ENCODE measurements at places on chromosomes 3 and 15.

GRCh38 chr3:107598926-107599771 lies 76.4 kb downstream of the BBX start:
- no peaks in the 10 kb centered on the region for H3K27me3 ChIP-seq
- H3K4me1 ChIP-seq: peaks cover 3% of the 10 kb centered on the region
- peak overlapping the region; percentile 97 for H3K27ac ChIP-seq

GRCh38 chr15:50916400-50916799 lies 7.9 kb downstream of the AP4E1 start:
- H3K4me1 ChIP-seq: no peaks in the 10 kb centered on the region
- H3K27me3 ChIP-seq: no peaks in the 10 kb centered on the region
- H3K4me3 ChIP-seq: no peak overlapping the region
- no peak for DNase-seq
- H3K27ac ChIP-seq: no peak overlapping the region
- peaks cover 74% of the 10 kb centered on the region for H3K36me3 ChIP-seq

GRCh38 chr3:51304230-51304629 lies 80.9 kb upstream of the MANF start:
- no peak for DNase-seq
- no peaks in the 10 kb centered on the region for H3K4me1 ChIP-seq
- no peaks in the 10 kb centered on the region for H3K36me3 ChIP-seq
- H3K27ac ChIP-seq: no peak overlapping the region
- H3K27me3 ChIP-seq: no peaks in the 10 kb centered on the region

DNA sequence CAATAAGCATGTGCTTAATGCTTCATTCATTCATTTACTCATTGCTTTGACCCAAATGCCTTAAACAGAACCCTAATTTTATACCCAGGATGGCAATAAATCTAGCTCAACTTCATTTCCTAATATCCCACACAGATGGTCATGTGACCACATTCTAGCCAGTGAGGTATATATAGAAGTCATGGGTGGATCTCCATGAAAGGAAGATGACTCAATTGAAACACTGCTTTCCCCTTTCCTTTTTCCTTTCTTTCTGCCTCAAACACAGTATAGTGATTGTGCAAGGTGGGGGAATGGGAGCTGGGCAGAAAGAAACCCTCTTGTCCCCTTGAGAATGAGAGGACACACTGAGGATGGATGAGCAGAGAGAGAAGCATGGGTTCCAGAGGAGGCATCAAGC lies 183.5 kb upstream of the PRICKLE2 start:
- no peaks in the 10 kb centered on the region for H3K27me3 ChIP-seq
- H3K27ac ChIP-seq: no peak overlapping the region
- H3K36me3 ChIP-seq: no peaks in the 10 kb centered on the region
- H3K4me1 ChIP-seq: no peaks in the 10 kb centered on the region

GRCh38 chr3:193946945-193947344 lies 189.0 kb upstream of the HES1 start:
- H3K27ac ChIP-seq: no peak overlapping the region
- no peaks in the 10 kb centered on the region for H3K36me3 ChIP-seq
- peaks cover 83% of the 10 kb centered on the region for H3K27me3 ChIP-seq
- DNase-seq: no peak
- no peak overlapping the region for H3K4me3 ChIP-seq

GRCh38 chr3:107545680-107546120 lies 22.9 kb downstream of the BBX start:
- H3K27me3 ChIP-seq: no peaks in the 10 kb centered on the region
- H3K36me3 ChIP-seq: no peaks in the 10 kb centered on the region
- H3K4me1 ChIP-seq: no peaks in the 10 kb centered on the region
- no peak overlapping the region for H3K4me3 ChIP-seq
- no peak overlapping the region for H3K27ac ChIP-seq

- H3K4me1 ChIP-seq: peaks cover 8% of the 10 kb centered on the region
- no peaks in the 10 kb centered on the region for H3K36me3 ChIP-seq
- no peak overlapping the region for H3K27ac ChIP-seq
- H3K27me3 ChIP-seq: no peaks in the 10 kb centered on the region
- H3K4me3 ChIP-seq: peak overlapping the region; percentile 79
Measured at GRCh38 chr15:55742498-55742926, 440 bp downstream of the PRTG start.

DNA sequence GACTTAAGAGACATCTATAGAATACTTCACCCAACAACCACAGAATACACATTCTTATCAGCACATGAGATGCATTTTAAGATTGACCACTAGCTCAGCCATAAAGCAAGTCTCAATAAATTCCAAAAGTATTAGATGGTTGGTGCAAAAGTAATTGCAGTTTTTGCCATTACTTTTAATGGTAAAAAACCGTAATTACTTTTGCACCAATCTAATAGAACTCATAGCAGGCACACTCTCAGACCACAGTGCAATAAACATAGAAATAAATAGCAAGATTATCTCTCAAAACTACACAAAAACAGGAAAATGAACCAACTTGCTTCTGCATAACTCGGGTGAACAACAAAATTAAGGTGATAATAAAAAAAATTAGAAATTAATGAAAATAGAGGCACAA lies 33.7 kb upstream of the PPM1L start:
- H3K27ac ChIP-seq: no peak overlapping the region
- peaks cover 3% of the 10 kb centered on the region for H3K27me3 ChIP-seq
- no peak for DNase-seq
- H3K4me1 ChIP-seq: no peaks in the 10 kb centered on the region
- no peaks in the 10 kb centered on the region for H3K36me3 ChIP-seq
- H3K4me3 ChIP-seq: no peak overlapping the region

DNA sequence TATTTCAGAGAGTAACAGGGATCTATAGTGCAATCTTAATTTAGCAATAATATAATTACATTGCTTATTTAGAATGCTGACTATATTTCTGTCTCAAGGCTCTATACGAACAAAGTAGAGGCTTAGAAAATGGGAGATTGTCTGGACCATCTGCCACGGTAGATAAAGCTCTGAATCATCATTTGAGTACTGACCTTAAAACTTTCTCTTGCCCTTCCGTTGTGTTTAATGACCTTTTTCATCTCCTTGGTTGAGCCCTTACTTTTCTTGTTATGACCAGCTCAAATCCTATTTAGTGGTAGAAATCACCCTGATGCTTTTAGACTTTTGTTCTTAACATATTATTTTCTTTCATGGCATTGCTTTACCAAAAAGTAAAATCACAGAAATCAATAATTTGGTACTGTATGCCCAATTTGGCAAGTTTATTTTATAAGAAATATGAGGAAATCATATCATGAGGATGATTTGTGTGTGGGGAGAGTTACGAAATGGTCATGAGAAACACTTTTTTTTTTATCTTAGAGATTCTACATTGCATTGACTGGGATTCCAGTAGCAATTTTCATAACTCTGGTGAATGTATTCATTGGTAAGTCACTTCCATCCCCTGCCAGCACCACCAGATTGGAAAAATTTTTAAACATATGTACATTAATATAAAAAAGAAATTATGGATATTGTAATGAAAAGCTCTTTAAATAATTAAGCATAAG lies 11.0 kb downstream of the NDUFB5 start:
- no peaks in the 10 kb centered on the region for H3K27me3 ChIP-seq
- peaks cover 1% of the 10 kb centered on the region for H3K4me1 ChIP-seq
- H3K4me3 ChIP-seq: no peak overlapping the region
- H3K27ac ChIP-seq: no peak overlapping the region
- H3K36me3 ChIP-seq: peaks cover 37% of the 10 kb centered on the region

DNA sequence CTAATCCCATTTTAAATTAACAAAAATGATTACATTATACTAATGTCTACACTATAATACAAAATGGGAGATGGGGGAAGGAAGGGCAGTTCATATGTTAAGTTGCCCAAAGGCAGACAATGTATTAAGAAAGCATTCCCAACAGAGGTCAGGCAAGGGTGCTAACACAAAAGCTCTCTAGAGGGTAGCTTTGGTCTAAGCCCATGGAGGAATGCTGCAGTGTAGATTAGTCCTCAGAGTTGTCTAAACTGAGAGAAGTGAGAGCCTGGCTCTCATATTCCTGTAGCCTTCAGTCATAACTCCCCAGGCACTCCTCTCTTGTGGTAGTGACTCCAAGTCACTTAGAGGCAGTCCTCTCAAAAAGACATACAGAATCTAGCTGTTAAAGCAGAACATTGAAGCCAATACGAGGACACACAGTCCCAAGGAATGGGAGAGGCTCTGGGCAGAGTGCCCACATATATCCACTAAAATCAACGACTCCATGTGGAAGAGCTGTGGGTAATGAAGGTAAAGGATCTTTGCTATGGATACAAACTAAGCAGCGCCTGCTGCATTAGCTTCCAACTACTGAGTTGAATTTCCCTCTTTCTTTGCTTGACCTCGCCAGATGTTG lies 14.5 kb downstream of the NEK10 start:
- DNase-seq: peak; percentile 13
- H3K36me3 ChIP-seq: no peaks in the 10 kb centered on the region
- H3K4me1 ChIP-seq: no peaks in the 10 kb centered on the region
- no peak overlapping the region for H3K4me3 ChIP-seq

GRCh38 chr15:76931397-76932134 lies at the start of gene RCN2:
TSS of gene RCN2 (plus strand) at chr15:76931749. CDS start at chr15:76931842, 93 bp downstream.
- peaks cover 32% of the 10 kb centered on the region for H3K36me3 ChIP-seq
- no peak within 1 kb of the TSS for H3K27ac ChIP-seq

GRCh38 chr15:78056714-78057269 lies 20.7 kb downstream of the TBC1D2B start:
- H3K36me3 ChIP-seq: peaks cover 20% of the 10 kb centered on the region
- DNase-seq: peak; percentile 26
- no peak overlapping the region for H3K4me3 ChIP-seq
- H3K27ac ChIP-seq: peak overlapping the region; percentile 100
- no peaks in the 10 kb centered on the region for H3K27me3 ChIP-seq

DNA sequence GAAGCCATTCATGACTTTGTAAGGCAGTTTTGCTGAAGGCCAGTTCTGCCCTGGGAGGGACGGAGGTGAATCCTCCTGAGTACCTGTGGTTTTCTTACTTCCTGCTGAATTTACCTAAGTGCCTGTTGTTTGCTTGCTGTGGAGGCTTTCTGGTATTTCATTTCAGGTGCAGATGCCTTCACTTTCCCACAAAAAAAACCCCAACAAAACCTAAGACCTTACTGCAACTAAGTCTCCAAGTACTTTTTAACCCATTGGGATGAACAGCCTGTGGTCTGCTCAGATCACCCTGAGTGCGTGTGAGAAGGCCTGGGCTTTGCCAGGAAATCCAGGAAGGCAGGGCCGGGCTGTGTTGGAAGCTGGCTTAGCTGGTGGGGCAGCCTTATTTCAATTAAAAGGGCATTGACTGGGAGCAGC lies 65.3 kb downstream of the IGF1R start:
- DNase-seq: no peak
- peaks cover 10% of the 10 kb centered on the region for H3K4me1 ChIP-seq
- no peak overlapping the region for H3K4me3 ChIP-seq
- H3K36me3 ChIP-seq: peaks cover 14% of the 10 kb centered on the region

GRCh38 chr3:111538111-111538510 lies 3.9 kb upstream of the CD96 start:
- no peak overlapping the region for H3K4me3 ChIP-seq
- no peak overlapping the region for H3K27ac ChIP-seq
- DNase-seq: no peak
- H3K4me1 ChIP-seq: peaks cover 4% of the 10 kb centered on the region

- H3K4me3 ChIP-seq: no peak overlapping the region
- H3K27ac ChIP-seq: no peak overlapping the region
- DNase-seq: peak; percentile 41
- no peaks in the 10 kb centered on the region for H3K36me3 ChIP-seq
- H3K27me3 ChIP-seq: no peaks in the 10 kb centered on the region
Measured at GRCh38 chr3:56055546-56055945, 412.7 kb downstream of the ERC2 start.

DNA sequence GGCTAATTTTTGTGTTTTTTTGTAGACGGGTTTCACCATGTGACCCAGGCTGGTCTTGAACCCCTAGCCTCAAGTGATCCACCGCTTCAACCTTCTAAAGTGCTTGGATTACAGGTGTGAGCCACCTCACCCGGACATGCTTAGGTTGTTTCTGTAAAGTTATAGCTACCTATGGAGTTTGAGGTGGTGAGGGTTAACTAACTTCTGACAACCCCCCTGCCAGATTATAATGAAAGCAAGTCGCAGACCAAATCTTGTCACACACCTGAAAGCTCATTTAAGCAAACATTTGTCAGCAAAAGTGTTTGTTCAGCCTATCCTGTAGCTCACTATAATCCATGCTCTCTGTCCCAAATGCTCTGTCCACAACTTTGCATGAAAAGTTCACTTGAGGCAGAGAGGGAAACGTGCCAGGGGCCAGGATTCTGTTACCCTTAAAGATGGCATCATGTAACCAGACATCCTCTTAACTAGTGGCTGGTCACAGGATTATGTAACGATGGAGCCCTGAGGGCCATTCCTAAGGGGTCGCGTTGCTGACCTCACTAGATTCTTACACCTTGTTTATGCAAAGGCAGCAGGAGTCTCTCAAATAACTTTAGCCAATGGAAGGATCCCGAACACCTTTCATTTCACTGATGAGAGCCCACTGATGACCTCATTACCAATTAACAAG lies 24.1 kb upstream of the SENP5 start:
- no peaks in the 10 kb centered on the region for H3K36me3 ChIP-seq
- no peak overlapping the region for H3K27ac ChIP-seq
- H3K27me3 ChIP-seq: no peaks in the 10 kb centered on the region
- H3K4me3 ChIP-seq: no peak overlapping the region
- DNase-seq: no peak
- H3K4me1 ChIP-seq: no peaks in the 10 kb centered on the region

DNA sequence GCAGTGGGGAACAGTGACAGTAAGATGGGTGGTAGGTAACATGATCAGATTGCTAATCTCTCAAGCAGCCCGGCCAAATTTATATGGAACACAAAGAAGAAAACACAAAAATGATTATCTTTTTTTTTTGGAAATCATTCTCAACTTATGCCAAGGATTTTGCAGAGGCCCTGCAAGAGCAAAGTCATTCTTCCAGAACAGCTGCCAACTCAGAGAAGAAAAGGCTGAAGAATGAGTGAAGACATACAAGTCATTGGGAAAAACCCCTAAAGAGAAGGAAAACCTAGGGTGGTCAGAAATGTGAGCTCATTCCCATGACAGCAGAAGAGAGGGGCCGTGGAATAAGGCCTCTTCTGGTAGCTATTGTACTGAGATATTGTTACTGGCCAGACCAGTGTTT lies 246.7 kb downstream of the SHOX2 start:
- H3K36me3 ChIP-seq: no peaks in the 10 kb centered on the region
- DNase-seq: no peak
- no peak overlapping the region for H3K27ac ChIP-seq
- no peak overlapping the region for H3K4me3 ChIP-seq

GRCh38 chr15:42131826-42132806 lies 24.3 kb downstream of the PLA2G4F start:
- peaks cover 68% of the 10 kb centered on the region for H3K27me3 ChIP-seq
- H3K4me3 ChIP-seq: no peak overlapping the region
- H3K36me3 ChIP-seq: no peaks in the 10 kb centered on the region
- DNase-seq: no peak
- H3K27ac ChIP-seq: no peak overlapping the region
- H3K4me1 ChIP-seq: peaks cover 8% of the 10 kb centered on the region

GRCh38 chr3:197305854-197306253 lies 7.4 kb upstream of the DLG1 start:
- H3K4me1 ChIP-seq: peaks cover 8% of the 10 kb centered on the region
- no peaks in the 10 kb centered on the region for H3K27me3 ChIP-seq
- H3K36me3 ChIP-seq: no peaks in the 10 kb centered on the region
- no peak overlapping the region for H3K4me3 ChIP-seq

GRCh38 chr3:54213907-54214306 lies 91.6 kb downstream of the CACNA2D3 start:
- no peak overlapping the region for H3K4me3 ChIP-seq
- H3K27me3 ChIP-seq: no peaks in the 10 kb centered on the region
- no peaks in the 10 kb centered on the region for H3K4me1 ChIP-seq
- no peak overlapping the region for H3K27ac ChIP-seq
- no peaks in the 10 kb centered on the region for H3K36me3 ChIP-seq

Data from mesenchymal stem cell (in vitro differentiated cells and primary cell).